ENCODE measurements at places on chromosomes 2 and 18. TPM values are rescaled to one million over a fixed set of nuclear protein-coding genes. Genes with fewer than 3 reads are reported as not detected.

The FAM161A gene
- total RNA-seq = 6.9 TPM

The NPPC gene
- 3.2 TPM for total RNA-seq

The AGXT gene
- total RNA-seq = not detected

The CTAGE1 gene
- not detected for total RNA-seq

The EMX1 gene
- 46.9 TPM for total RNA-seq

The TMEM185B gene
- total RNA-seq = 34.2 TPM

The STPG4 gene
- total RNA-seq = not detected

The CLEC4F gene
- total RNA-seq = not detected

Measured in metanephros (tissue), 2 donors.